ENCODE measurements at places on chromosomes 6 and 20.

- H3K27ac ChIP-seq: no peak overlapping the region
- no peaks in the 10 kb centered on the region for H3K4me1 ChIP-seq
- no peaks in the 10 kb centered on the region for H3K36me3 ChIP-seq
- no peaks in the 10 kb centered on the region for H3K27me3 ChIP-seq
Observed at GRCh38 chr6:67896476-67896875, 738.6 kb upstream of the ADGRB3 start.

DNA sequence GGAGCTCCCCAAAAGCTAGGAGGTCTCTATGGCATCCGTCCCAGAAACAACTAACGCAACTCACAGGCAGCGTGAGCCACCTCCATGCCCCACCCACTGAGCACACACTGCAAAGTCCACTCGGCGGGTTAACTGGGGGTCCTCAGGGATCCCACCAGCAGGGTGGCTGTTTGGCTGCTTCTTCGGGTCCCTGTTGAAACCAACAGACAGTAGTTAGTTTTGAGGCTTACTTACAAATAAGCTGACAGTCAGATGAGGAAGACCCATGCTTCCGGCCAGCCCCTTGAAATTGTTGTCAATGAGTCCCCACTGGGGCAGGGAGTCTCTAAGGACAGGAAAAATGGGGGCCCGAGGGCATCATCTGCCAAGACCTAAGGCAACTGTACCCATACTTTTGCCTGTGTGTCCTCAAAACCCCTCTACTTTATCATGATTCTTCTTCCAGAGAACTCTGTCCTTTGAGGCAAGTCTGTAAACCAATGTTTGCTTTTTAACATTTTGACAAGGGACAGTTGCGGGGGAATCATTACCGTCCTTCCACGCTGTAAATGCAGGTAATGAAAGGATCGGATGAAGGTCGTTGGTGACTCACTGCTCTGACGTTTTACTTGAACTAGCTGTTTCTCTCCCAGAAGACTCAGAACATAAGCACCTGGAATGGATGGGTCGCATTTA, 2.2 kb upstream of the PCK1 start:
- H3K4me3 ChIP-seq: no peak overlapping the region
- no peaks in the 10 kb centered on the region for H3K4me1 ChIP-seq
- H3K27ac ChIP-seq: no peak overlapping the region
- no peak for DNase-seq

GRCh38 chr6:148578489-148578814, 168.4 kb upstream of the UST start:
- no peaks in the 10 kb centered on the region for H3K4me1 ChIP-seq
- H3K36me3 ChIP-seq: no peaks in the 10 kb centered on the region
- no peaks in the 10 kb centered on the region for H3K27me3 ChIP-seq
- no peak overlapping the region for H3K27ac ChIP-seq
- H3K4me3 ChIP-seq: no peak overlapping the region
- no peak for DNase-seq

DNA sequence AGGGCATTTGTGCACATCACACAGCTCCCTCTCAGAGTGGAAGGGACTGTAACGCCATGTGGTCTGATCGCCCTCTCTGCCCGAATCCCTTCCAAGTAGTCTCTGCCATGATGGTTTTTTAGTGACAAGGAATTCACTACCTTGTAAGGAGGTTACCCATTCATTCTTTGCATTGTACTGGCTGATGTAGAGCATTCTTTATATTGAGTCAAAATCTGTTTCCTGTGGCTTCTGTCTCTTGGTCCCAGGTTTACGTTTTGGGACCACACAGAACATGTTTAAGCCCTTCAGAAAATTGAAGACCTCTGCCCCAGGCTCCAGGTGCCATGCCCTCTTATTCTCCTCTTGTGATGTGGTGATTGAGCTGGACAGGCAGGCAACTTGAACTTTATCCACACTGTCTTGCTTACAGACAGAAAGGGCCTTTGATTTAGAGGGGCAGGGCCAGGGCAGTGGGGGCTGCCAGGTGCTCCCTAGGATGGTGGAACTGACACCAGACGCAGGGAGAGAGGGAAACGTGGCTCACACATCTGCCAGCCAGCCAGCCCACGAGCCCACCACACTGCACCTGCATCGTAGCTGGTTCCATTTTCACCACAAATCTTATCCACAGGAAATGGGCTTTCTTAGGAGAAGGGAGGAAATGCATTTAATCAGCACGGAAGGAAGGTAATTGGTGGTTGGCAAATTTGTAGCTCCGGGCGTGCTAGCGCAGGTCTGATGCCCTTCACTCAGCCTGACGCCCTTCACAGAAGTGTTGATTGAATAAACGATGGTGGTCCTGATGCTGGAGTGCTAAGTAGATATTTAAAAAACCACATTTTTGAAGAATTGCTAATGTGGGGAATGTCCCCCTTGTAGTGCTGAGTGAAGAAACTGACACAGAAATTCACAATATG, 78.2 kb downstream of the TCP11 start:
- no peaks in the 10 kb centered on the region for H3K27me3 ChIP-seq
- no peak overlapping the region for H3K27ac ChIP-seq
- no peaks in the 10 kb centered on the region for H3K36me3 ChIP-seq
- DNase-seq: no peak

Data from tibial nerve (tissue), 4 donors.